ENCODE measurements at places on chromosomes 1 and 21.

DNA sequence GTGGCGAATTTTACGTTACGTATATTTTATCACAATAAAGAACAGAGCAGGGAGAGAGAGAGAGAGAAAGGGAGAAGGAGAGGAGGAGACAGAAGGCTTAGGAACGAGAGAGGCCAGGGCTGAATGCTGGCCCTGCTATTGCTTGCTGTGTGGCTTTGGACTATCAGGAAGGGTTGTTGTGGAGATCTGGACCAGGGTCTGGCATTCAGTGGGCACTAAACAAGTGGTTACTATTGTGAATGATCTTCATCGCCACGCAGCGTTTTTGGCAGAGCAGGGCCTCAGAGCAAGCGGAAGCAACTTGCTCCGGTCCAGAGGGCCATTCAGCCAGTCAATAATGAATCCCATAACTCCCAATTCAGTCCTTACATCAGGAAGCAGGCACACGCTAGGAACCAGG is 26.4 kb downstream of the PIK3C2B start:
- DNase-seq = no peak

GRCh38 chr21:25330266-25330665 is 277.0 kb downstream of the MRPL39 start:
- no peak for DNase-seq

DNA sequence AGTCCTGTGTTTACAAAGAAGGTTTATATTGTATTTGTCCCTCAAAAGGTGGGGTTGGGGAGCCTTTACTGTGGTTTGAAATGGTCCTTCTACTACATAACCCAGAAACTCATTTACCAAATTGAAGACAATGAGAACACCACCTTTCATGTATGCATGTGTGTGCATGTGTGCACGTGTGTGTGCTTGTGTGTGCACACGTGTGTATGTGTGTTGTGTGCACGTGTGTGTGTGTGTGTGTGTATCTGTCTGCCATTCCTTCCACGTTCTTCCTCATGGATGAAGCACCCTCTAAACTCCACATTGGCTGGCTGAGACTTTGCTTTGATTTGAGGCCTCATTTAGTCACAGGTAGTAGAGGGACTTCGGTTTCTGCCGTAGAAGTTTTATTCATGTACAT is 138.2 kb downstream of the EDEM3 start:
- DNase-seq = no peak

- no peak for DNase-seq
Observed at GRCh38 chr1:179287946-179288345, 5.7 kb upstream of the SOAT1 start.

GRCh38 chr1:37776946-37777516 is 12.1 kb upstream of the EPHA10 start:
- DNase-seq = no peak
